T-cell (primary cell): ENCODE measurements at places on chromosomes 6 and 20.

- DNase-seq: no peak
Measured at GRCh38 chr20:13342469-13343242, 121.6 kb downstream of the ISM1 start.

- DNase-seq: no peak
Measured at GRCh38 chr6:22756365-22756764, 187.0 kb downstream of the HDGFL1 start.

DNA sequence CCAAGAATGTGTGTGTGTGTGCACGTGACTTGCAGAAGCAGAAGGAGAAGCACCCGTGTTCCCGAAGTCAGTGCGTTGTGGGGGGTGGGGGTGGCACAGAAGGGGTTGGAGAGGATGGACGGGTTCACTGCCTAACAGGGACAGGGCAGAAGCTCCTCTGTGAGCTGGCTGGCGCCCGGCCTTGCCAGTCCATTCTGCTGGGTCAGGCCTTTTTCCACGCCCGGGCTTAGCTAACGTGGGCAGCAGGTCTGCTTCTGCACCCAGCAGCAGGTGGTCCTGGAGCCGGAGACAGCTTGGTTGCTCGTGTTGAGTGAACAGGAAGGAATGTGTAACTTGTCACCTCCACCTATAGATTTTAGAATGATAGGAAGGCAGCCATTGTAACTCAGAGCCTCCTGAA is 374.4 kb downstream of the CDH4 start:
- no peak for DNase-seq

DNA sequence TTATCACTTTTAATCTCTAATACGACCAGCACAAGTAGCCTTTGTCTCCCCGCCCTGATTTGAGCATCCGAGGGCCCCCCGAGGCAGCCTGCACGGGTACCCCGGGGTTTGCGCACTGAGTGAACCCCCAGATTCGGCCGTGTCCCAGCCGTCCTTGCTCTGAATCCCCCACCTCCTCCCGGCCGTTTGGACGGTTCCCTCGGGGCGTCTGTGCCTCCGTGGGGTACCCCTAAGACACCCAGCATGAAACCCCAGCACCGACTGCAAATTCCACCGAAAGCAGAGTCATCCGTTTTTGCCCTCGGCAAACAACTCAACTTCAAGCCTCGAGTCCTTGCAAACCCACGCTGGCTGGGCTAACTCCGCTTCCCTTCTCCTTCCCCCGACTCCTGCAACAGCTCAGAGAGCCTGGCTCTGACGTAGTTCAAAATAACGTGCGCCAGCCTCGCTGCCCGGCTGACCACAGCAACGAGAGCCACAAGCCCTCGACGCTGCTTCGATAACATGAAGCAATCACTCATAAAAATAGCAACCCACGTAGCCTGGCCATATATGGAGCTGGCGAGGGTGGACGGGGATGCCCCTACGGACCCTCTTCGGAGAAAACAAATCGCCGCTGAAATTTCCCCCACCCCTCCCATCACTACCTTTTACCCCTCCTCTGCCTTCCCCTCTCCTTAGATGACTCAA is 764 bp upstream of the SNAP25 start:
- DNase-seq: no peak

DNA sequence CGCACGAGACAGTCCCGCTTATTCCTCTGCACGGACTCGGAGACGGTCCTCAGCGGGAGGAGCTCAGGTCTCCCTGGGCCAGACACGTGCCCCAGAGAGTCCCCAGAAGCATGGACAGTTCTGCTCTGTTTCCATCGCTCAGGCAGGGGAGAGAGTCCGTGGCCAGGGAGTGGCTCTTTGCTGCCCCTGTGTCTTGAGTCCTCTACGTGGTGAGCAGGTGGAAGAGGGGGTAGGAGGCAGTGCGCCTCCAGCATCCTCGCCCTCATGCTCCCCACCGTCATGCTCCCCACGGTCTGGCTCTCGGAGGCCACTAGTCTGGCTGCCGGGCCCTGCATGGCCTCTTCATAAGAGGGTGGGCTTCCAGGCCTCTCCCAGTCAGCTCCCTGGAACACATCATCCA is 8.9 kb downstream of the TAGAP start:
- no peak for DNase-seq

- DNase-seq: no peak
Measured at GRCh38 chr6:157537556-157537955, 156.6 kb downstream of the ZDHHC14 start.

- DNase-seq: no peak
Measured at GRCh38 chr6:151240036-151240685, 394 bp downstream of the AKAP12 start.

DNA sequence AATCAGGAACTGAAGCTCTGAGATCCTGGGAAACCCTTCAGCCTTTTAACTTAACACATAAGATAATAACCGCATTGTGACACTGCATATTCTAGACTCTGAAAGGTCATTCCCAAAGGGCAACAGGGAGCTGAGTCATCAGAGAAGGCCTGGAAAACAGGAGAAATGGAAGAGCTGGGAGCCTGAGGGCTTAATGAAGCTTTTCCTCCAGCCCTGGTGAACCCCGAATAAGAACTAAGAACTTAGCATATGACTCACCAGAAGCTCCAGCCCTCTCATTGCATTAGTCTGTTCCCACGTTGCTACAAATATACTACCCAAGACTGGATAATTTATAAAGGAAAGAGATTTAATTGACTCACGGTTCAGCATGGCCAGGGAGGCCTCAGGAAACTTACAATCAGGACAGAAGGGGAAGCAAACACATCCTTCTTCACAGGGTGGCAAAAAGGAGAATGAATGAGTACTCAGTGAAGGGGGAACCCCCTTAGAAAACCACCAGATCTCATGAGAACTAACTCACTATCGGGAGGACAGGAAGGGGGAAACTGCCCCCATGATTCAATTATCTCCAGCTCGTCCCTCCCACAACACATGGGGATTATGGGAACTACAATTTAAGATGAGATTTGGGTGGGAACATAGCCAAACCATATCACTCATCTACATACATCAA is 648.5 kb downstream of the TFAP2A start:
- no peak for DNase-seq

DNA sequence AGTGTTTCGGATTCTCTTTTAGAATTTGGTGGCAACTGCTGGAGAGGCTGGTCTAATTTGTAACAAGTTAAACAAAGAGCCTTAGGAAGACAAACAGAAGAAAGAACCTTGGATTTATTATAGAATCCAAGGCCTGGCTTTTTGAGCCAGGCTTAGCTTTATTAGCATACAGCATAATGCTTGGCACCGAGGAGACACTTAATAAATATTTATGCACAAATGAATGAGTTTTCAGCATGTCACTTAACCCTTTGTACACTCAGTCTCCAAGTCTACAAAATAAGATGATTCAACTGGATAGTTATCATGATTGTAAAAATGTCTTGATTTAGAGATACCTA is 38.2 kb upstream of the AFDN start:
- no peak for DNase-seq

DNA sequence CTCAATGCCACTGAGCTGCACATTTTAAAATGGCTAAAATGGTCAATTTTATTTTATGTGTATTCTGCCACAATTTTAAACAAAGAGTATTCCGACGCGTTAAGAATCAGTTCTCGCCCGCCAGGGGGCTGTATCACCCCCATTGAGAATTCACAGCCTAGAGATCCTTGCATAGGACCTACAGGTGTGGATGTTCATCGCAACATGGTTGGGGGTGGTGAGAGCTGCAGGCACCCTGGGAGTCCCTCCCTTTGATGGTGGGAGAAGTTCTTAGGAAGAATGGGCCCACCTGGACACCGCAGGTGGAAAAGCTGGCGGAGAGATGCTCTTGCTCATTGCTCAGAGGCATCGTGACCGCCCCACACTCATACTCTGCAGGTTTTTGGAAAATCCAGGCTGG is 63.5 kb downstream of the SLC2A10 start:
- no peak for DNase-seq

GRCh38 chr6:38352636-38353035 is 287.1 kb downstream of the BTBD9 start:
- no peak for DNase-seq

DNA sequence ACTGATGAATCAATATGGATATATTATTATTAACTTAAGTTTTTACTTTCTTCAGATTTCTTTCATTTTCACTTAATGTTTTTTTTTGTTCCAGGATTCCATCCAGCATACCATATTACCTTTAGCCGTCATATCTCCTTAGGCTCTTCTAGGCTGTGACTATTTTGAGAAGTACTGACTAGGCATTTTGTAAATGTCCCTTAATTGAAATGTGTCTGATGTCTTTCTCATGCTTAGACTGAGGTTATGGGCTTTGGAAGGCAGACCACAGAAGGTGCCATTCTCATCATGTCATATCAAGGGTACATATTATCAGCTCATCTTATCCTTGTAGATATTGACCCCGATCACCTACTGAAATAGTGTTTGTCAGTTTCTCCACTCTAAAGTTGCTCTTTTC is 101.3 kb downstream of the FOXO3 start:
- DNase-seq: no peak

- no peak for DNase-seq
Measured at GRCh38 chr20:51595744-51596143, 53.2 kb upstream of the NFATC2 start.

DNA sequence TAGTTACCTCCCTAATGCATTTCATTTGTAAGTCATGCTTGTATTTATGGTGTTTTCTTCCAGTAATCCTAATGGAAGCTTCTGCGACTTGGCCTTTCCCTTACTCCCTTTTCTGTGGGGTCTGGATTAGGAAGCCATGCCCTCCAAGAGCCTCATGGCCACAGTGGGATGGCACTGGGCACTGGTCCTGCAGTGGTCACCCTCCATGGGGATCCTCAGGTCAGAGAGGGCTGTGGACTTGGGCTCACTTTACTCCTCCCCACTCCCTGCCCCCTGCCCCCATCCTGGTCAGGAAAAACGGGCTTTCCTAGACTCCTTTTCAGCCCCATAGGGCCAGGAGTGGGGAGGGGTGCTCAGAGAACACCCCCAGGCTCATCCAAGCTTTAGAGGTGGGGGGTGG is 49.9 kb downstream of the EBF4 start:
- no peak for DNase-seq

- no peak for DNase-seq
Measured at GRCh38 chr20:43322851-43323250, 133.1 kb upstream of the PTPRT start.

DNA sequence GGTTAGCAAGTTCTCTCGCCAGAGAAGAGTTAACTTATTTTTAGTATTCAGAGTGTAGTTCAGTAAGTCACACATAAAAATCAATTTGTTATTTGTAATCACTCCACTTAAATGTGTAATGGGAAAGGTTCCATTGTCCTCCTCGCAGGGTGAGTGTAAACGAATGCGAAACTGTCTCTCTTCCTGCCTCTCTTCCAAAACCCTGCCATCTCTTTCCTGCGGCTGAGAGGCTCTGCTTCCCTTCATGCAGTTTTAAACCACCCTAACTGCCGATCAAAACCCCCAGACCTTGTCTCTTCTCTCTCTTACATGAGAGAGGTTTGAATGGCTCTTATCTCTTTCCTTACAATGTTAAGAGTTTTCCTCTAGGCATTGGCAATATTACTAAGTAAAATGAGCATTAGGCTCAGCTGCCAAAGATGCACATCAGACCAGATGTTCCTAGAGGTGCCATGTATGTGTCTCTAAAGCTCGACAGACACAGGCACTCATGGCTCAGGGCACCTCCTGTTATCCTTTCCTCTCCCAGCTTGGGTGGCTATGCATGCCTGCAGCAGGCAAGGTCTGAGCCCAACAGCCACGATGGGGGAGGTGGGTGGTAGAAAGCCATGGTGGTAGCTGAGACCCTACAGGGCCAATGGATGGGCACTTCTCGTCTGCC is 91.2 kb downstream of the JARID2 start:
- no peak for DNase-seq

- DNase-seq: no peak
Measured at GRCh38 chr6:108203189-108204112, 37.6 kb downstream of the NR2E1 start.

GRCh38 chr20:13158369-13158768 is 62.7 kb upstream of the ISM1 start:
- DNase-seq: no peak

DNA sequence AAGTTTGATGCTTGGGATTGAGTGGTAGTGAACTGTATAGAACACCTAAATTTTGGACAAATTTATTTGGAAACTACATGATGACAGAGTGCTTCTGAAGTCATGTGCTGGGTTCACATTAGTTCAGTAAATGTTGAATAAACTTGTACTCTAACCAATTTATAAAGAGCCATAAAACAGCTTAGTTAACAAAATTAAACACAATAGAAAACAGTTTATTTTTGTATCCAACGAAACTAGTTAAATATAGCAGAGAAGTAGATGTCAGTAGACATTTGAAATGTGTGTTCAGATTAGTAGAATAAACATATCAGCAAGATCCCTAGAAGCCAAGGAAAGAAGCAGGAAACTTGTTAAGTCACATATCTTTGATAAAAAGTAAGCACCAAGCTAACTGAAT is 32.1 kb downstream of the SCAF8 start:
- no peak for DNase-seq

- no peak for DNase-seq
Measured at GRCh38 chr20:63224412-63225081, 8.6 kb upstream of the YTHDF1 start.

DNA sequence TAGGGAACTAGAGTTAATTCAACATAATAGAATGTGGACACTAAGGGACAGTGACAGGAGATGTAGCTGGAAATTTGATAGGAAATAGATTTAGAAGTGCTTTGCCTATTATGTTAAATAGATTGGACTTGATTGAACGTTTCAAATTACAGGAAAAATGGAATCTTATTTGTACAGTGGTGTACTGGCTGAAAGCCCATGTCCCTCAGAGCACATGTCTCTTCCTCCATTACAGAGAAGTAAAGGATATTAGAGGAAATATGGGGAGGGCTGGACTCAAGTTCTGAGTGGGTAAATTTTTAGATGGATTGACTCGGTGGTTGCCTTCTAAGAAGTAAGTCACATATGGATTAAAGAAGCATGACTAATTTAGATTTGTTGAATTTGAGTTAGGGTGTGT is 11.4 kb downstream of the PKIB start:
- DNase-seq: no peak

- no peak for DNase-seq
Measured at GRCh38 chr20:42179768-42180167, 561.6 kb upstream of the CHD6 start.

DNA sequence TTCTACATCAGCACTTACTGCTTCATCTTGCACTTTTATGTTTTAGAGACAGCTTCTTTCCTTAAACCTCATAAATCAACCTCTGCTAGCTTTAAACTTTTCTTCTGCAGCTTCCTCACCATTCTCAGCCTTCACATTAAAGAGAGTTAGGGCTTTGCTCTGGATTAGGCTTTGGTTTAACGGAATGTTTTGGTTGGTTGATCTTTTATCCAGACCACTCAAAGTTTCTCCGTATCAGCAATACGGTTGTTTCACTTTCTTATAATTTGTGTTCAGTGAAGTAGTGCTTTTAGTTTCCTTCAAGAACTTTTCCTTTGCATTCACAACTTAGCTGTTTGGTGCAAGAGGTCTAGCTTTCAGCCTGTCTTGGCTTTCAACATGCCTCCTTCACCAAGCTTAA is 40.4 kb downstream of the DNAAF9 start:
- no peak for DNase-seq

GRCh38 chr20:59270380-59270779 is 30.0 kb upstream of the EDN3 start:
- DNase-seq: no peak

GRCh38 chr6:129239825-129240491 is 357.0 kb downstream of the LAMA2 start:
- DNase-seq: no peak

GRCh38 chr6:167079853-167080297 is 43.0 kb upstream of the CCR6 start:
- DNase-seq: peak; percentile 62

- DNase-seq: no peak
Measured at GRCh38 chr20:51633430-51633829, 90.9 kb upstream of the NFATC2 start.
